ENCODE measurements at places on chromosomes 2 and 18. TPM values are rescaled to one million over a fixed set of nuclear protein-coding genes. Genes with fewer than 3 reads are reported as not detected.

Gene FN1
- polyA plus RNA-seq = 421 TPM

Gene NETO1
- polyA plus RNA-seq = not detected

Gene PER2
- 4.6 TPM for polyA plus RNA-seq

Gene ANTXR1
- 168 TPM for polyA plus RNA-seq

Gene CCDC141
- polyA plus RNA-seq = 78.3 TPM

Gene IL36B
- not detected for polyA plus RNA-seq

Gene CCDC178
- polyA plus RNA-seq = 1.4 TPM

Gene ALKAL2
- 0.91 TPM for polyA plus RNA-seq

Gene ZNF513
- polyA plus RNA-seq = 20.0 TPM

Gene UGT1A4
- not detected for polyA plus RNA-seq

Gene TMEM163
- 1.6 TPM for polyA plus RNA-seq

Gene C18orf63
- polyA plus RNA-seq = not detected

Gene LDLRAD4
- polyA plus RNA-seq = 19.0 TPM

Gene ABCB11
- 0.12 TPM for polyA plus RNA-seq

Gene PPM1G
- polyA plus RNA-seq = 64.1 TPM

Gene TEX44
- not detected for polyA plus RNA-seq

Gene SPC25
- 12.0 TPM for polyA plus RNA-seq

Gene COBLL1
- polyA plus RNA-seq = 7.1 TPM

Gene MAT2A
- 162 TPM for polyA plus RNA-seq

Gene SMARCAL1
- 21.0 TPM for polyA plus RNA-seq

Gene AP1S3
- polyA plus RNA-seq = 3.2 TPM

Measured in muscle of arm (tissue), 14 donors.